Effector memory CD8-positive, alpha-beta T cell (primary cell): ENCODE measurements at places on chromosomes 11 and 22.

GRCh38 chr11:14541192-14541947, 21.2 kb upstream of the PSMA1 start:
- no peak for DNase-seq

DNA sequence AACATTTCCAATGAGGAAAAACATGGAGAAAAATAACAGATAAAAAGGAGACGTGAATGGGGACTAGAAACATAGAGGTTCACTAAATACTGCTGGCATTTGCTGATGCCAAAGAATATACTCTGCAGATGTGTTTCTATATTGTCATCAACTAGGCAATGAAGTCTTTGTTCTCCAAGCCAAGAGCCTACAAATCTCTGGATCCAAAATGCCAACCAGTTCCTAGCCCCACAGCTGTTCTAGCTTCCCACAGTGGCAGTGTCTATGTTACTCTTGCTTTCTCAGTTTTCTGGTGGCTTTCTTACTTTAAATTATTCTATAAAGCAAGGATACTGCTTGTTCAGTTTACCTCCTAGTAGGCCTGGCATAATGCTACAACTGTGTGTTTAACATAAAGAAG, 977.9 kb upstream of the CCDC90B start:
- DNase-seq: no peak

DNA sequence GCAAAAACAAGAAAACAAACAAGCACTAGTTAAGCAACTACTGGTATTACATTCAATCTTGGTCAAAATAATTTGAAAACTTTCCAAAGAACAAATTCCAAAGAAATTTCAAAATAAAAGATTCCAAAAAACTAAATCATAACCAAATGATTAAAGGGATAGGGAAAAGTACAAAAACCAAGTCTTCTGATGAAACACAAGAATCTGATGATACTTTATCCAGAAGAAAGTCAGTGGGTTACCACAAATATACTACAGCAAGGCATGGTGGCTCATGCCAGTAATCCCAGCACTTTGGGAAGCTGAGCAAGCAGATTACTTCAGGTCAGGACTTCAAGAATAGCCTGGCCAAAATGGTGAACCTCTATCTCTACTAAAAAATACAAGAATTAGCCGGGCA, 59.1 kb downstream of the NUP98 start:
- no peak for DNase-seq

GRCh38 chr11:123434262-123434661, 4.2 kb downstream of the GRAMD1B start:
- no peak for DNase-seq

DNA sequence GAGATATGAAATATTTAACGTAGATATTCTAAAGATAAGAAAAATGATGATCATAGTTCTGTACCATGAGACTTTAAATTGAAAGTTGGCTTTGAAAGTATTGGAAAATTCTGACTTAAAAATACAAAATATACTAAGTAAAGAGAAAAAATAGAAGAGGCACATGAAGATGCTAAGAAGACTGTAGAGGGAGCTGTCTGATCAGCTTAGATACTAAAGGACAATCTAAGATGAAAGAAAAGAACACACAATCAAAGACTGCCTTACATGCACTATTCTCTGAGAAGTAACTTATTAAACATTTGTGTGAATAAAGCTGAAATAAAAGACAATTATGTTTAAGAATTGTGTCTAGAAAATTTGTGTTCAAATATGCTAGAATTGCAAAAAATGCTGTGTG, 55.1 kb downstream of the RBMXL2 start:
- no peak for DNase-seq

- no peak for DNase-seq
Measured at GRCh38 chr11:606245-606644, 9.5 kb downstream of the IRF7 start.

DNA sequence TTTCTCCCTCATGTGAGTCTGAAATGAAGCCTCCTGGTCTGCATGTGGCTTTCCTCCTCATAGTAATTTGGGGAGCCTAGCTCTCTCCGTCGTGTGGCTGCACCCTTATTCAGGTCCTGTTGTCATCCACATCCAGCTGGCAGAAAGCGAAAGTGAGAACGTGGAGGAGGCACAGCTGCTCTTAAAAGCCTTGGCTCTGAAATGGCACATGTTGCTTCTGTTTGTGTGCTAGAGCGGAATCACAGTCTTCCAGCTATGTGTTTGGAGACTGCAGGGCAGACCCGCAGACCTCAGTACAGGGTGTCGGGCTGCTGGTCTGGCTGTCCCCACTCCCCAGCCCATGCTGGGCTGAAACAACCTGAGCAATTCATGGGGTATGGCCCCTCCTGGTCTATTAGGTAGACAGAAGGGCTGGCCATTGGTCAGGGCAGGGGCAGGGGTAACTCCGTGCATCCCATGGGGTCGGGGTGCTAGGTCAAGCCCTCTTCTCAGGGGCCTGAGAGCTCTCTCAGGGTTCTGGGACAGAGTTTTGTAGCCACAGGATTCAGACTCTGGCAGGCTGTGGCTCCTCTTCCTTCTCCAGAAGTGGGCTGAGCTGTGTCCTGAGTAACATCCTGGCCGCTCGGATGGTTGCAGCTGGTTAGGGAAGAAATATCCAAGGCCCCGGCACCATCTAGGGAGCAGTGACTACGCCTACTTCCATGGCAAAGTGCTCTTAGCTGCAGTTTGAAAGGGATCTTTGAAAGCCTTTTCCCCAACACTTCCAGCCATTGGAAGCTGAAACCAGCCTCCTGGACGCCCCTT, 50.6 kb downstream of the C11orf96 start:
- DNase-seq: no peak

DNA sequence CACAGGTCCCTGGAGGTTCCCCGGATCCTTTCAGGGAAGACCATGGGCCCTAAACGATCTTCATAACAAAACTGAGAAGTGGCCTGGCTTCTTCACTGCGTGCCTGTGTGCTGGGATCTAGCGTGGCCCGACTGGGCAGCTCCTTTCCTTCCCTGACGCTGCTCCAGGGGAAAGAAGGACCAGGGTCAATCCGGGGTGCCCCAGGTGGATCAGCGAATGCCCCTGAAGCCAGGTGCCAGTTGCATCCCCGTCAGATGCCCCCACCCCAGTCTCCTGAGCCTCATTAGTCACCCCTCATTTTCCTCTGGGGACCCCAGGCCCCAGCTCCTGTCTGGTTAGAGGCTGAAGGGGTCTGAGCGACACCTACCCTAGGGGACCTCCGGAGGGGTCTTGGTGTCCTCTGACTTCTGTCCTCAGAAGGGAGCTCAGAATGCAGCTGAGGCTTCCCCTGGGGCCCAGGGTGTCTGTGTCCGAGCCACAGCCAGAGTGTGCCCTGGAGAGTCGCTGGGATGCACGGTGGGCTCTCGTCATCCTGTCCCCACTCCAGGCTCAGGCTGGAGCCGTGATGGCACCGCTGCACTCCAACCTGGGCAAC, 18.7 kb upstream of the MUC6 start:
- DNase-seq: no peak

DNA sequence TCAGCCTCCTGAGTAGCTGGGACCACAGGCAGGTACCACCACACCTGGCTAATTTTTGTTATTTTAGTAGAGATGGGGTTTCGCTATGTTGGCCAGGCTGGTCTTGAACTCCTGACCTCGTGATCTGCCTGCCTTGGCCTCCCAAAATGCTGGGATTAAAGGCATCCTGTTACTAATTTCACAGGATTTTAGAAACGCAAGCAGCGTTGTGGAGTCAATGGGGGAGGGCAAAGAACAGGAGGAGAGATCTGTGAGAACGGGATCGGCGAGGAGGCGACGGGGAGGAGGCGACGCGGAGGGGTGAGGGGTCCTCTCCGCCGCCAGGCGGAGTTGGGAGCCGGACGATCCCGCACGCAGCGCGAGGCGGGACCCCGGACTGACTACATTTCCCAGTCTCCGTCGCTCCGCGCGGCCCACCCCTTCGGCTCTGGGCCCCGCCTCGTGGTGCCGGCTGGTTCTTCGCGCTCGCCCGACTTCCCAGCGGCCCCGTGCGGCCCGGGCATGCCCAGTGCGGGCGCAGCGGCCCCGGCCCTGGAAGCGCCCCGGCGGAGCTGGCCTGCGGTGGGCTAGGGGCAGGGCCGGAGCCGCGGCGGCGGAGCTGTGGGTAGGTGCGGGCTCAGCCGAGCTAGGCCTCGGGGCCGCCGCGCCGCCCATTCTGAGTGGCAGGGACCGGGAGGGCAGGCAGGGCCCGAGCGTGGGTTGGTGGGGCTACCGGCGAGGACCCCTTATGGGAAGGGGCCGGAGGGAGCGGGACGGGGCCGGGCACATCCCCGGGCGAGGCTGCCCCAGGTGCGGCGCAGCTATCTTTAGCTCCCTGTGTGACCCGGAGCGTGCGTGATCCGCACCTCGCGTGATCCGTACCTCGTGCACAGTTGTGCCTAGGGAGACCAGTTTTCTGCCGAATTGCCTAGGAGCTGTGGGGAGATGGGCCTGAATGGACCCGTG, at the start of gene EI24:
EI24 (plus strand) TSS at position 508 of the 945 bp plus-strand sequence. CDS start 3,051 bp downstream, outside the sequence.
- peak; percentile 79 for DNase-seq

- DNase-seq: no peak
Measured at GRCh38 chr11:46263120-46263519, 14.3 kb upstream of the CREB3L1 start.

- no peak for DNase-seq
Measured at GRCh38 chr22:46842606-46843005, 80.2 kb downstream of the TBC1D22A start.

DNA sequence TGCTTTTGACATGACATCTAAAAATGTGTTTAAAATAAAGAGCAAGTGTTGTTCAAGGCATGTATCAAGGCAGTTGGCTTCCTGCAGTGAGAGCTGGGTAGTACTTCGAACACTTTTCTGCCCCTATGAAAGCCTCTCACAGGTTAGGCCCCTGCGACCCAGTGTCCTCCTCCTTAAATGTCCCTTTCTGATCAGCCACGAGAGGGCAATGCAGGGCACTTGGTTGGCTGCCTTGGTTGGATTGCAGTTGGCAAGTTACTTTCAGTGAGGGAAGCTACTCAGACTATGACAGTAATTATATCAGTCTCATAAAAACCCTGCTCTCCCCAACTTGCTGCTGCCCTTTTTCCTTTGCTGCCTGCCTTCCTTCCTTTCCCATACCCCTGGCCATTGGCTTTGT, 743.8 kb downstream of the NTM start:
- no peak for DNase-seq

GRCh38 chr22:43435851-43436811, 24.3 kb downstream of the MPPED1 start:
- no peak for DNase-seq

DNA sequence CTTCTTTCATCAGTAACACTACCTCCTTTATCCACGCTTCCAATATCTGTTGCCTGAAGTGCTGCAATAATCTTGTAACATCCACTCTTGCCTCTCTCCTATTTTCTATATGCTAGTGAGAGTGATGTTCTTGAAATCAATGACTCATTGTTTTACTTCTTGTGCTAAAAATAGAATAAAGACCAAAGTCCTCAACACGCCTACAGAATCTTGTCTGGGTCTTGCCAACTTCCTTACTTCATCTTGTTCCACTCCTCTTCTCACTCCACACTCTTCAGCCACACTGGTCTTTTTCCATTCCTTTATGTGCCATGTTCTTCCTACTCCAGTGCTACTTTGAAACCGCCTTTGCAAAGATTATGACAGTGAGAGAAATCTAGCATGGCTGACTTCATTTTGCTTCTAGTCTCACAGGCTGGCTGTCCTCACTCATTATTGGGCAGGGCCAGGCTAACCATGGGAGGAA, 136.4 kb downstream of the CCDC81 start:
- DNase-seq: no peak

- DNase-seq: peak; percentile 23
Measured at GRCh38 chr11:39374963-39375698, 2084.3 kb downstream of the LRRC4C start.

DNA sequence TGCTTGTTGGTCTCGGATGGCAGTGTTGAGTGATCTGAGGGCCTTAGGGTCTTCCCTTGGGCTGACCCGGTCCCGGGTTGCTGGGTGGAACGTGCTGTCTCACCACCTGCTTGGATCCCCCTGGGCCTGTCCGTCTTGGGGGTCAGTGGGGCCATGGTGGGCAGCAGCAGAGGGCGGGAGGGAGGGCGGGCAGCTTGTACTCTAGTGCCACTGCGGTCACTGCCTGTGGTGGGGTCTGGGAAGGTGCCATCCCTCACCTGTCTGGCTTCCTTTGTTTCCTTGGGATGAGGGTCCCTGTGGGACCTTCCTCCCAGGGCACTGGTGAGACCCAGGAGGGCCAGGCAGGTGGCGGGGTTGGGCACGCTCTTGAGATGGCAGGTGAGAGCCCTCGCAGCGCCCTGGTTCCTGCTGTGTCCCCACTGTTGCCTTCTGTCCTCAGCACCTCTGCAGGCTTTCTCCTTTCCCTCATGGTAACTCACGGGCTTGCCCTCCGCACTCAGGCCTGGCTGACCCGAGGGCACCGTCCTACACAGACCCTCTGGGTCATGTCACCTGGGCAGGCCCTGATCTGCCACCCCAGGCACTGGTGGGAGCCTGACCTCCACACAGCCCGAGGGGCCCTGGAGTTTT, 34.2 kb downstream of the TBC1D22A start:
- no peak for DNase-seq

- no peak for DNase-seq
Measured at GRCh38 chr11:22190827-22191463, 1.9 kb upstream of the ANO5 start.

DNA sequence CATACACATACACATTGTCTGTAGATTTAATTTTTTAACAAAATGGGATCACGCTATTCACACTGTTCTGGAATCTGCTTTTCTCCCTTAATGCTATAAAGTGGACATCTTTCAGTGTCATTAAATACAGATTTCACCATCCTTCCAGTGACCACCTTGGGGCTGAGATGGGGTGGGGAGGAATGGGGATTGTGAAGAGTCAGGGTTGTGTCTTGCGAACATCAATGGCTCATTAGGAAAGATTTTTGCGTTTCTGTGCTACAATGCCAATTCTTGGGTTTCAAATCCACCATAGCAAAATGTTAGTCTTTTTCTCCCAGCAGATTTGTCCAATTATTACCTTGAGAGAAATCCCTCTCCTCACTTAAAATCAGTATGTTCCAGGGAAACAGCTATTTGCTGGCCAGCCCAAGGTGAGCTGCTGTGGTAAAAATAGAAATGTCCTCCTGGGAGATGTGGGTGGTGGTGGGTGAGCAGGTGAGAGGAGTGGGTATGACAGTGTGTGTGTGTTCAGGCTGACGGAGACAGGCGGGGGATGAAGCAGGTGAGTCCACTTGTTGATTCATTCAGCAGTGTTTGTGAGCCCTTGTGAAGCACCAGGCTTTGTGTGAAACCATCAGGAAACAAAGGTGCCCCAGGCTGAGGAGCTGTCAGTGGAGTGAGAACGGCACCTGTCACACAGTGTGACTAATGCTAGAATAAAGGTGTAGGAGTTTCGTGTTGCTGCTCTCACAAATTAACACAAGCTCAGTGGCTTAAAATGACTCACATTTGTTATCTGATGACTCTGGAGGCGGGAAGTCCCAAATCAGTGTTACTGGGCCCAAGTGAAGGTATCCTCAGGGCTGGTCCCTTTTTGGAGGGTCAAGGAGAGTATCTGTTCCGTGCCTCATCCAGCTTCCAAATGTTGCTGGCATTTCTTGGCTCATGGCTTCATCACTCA, 1.7 kb upstream of the CBX6 start:
- DNase-seq: peak; percentile 30

- DNase-seq: no peak
Measured at GRCh38 chr11:35531246-35531645, 5.8 kb upstream of the PAMR1 start.

DNA sequence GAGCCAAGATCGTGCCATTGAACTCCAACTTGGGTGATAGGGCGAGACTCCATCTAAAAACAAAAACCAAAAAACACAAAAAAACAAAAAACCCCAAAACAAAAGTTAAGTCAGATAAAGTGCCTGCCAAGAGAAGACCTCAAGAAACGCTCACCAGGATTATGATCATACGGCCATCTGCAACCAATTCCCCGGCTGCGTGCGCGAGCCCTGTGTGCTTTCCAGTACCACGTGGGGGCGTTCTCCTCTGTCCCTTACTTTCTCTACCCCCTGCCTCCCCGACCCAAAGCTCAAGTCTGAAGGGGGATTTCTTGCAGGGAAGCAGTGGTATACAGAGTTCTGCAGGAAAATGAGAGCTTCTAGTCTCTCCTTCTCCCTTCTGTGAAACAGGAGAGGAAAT, 10.5 kb upstream of the RPS19BP1 start:
- no peak for DNase-seq
